Thoracic aorta (tissue), 2 donors: ENCODE measurements at places on chromosomes 16 and 17. TPM values are rescaled to one million over a fixed set of nuclear protein-coding genes. Genes with fewer than 3 reads are reported as not detected.

The NPB gene
- total RNA-seq: 0.35 TPM

The SEZ6L2 gene
- 1.4 TPM for total RNA-seq

The FAAP100 gene
- 57.9 TPM for total RNA-seq

DNA sequence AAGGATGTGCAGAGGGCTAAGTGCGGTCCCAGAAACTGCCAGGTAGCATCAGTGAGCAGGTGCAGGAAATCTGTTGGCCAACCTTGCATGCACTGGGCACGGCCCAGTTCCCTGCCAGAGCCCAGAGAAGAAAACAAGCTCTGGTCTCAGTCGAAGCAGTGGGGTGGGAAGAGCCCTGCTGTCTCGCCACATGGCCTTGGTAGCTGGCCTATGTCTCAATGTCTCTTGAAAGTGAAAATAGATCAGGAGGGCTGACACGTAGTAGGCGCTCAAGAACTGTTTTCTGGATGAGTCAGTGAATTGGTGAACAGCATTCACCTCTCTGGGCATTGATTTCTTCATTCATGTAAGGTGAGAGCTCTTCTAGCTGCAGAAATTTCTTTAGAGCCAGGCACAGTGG is 90.4 kb downstream of the MARF1 start:
- H3K4me1 ChIP-seq: no peaks in the 10 kb centered on the region
- H3K36me3 ChIP-seq: peaks cover 4% of the 10 kb centered on the region
- H3K27ac ChIP-seq: no peak overlapping the region
- no peak overlapping the region for H3K4me3 ChIP-seq
- no peak for DNase-seq

GRCh38 chr16:28192806-28193529 is 18.8 kb downstream of the XPO6 start:
- no peak overlapping the region for H3K27ac ChIP-seq
- DNase-seq: no peak
- H3K36me3 ChIP-seq: no peaks in the 10 kb centered on the region

DNA sequence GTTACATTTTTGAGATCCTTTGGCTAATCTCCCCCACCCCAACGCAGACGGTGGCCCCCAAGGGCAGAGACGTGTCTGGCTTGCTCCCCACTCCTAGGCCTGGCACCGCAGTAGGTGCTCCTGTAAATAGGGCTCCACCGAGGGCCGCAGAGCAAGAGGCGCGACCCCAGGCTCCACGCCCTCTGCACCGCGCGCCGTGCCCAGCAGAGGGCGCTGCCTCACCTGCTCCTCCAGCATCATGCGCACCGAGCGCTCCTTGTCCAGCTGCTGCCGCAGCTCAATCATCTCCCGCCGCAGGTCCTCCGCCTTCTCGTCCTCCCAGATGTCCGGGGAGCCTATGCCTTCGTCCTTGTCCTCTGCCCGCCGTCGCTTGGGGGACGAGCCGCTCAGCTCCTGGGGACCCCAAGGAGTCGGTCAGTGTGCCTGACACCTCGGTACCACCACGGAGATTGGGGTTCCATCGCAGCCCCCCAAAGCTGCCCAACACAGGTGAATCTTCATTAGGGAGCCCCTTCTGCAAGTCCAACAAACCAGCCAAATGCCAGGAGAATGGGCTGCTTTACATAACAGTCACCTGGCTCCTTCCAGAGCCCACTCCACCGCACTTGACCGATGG is 11.2 kb downstream of the TFAP4 start:
- no peaks in the 10 kb centered on the region for H3K27me3 ChIP-seq
- no peaks in the 10 kb centered on the region for H3K4me1 ChIP-seq
- H3K4me3 ChIP-seq: no peak overlapping the region
- no peak for DNase-seq
- H3K27ac ChIP-seq: no peak overlapping the region

DNA sequence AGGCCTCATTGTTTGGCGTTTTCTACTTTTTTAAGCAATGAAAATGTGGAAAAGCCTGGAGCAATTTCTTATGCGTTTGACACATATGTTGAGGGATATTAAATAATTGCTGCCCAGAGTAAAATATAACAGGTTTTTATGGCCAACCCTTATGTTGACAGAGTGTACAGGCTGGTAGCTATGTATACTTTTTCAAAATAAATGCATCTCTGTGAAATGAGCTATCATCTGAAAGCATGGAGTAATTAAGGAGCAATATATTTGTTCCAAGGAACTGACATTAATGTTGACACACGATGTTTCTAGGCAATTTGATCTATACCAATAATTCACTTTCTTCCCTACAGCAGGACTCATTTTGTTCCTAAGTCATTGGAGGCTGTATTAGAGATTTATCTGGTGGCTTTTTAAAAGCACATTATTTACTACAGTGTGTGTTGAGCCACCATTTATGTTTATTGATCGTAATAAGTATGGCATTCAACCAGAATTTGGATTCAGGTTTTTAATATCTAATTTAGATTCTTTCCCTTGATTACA is 11.9 kb upstream of the KRT20 start:
- no peak overlapping the region for H3K4me3 ChIP-seq
- H3K27ac ChIP-seq: no peak overlapping the region
- no peak for DNase-seq
- H3K27me3 ChIP-seq: no peaks in the 10 kb centered on the region

DNA sequence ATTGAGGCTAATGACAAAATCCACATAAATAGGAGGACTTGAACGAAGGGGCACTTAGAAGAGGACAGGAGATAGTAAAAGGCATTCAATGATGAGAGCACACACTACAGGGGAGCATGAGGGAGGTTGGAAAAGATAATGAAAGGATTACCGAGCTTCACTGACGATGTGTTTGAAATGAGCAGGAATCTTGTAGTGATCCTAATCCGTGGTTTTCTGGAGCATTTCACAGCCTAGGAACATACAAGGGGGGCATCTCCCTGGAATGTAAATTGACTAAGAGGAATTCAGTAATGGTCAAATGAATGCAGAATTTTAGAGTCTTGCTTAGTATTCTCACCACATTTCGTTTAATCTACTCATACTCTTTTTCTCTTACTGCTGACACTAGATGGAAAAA is 5.2 kb downstream of the ATMIN start:
- H3K4me1 ChIP-seq: peaks cover 15% of the 10 kb centered on the region
- H3K27me3 ChIP-seq: no peaks in the 10 kb centered on the region
- H3K36me3 ChIP-seq: peaks cover 33% of the 10 kb centered on the region
- no peak for DNase-seq

- H3K4me1 ChIP-seq: peaks cover 57% of the 10 kb centered on the region
- peak within 1 kb of the TSS; percentile 66 for H3K4me3 ChIP-seq
- DNase-seq: no peak
- no peak within 1 kb of the TSS for H3K27ac ChIP-seq
- no peaks in the 10 kb centered on the region for H3K36me3 ChIP-seq
These were observed at the start of gene MC1R for GRCh38 chr16:89918453-89919347. MC1R (plus strand) TSS chr16:89918862; CDS start chr16:89919259, 397 bp downstream.

DNA sequence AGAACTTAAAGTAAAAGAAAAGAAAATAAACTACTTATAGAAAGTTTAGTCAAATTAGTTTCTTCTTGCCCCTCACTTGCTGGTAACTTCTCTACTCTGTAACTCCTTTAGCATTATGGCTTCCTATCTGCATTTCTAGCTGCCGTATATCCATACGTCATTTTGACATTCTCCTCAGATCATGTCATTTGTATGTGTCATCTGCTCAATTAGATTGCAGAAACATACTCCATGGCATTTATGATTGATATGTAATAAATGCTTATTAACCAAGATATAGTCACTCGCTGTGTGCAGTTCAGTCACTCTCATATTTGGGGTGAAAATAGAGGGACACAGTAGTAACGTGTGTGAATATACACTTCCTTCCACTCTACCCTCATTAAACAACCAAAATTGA is 103.4 kb downstream of the ZNF18 start:
- no peaks in the 10 kb centered on the region for H3K4me1 ChIP-seq
- no peaks in the 10 kb centered on the region for H3K36me3 ChIP-seq
- no peak overlapping the region for H3K27ac ChIP-seq
- H3K27me3 ChIP-seq: no peaks in the 10 kb centered on the region

- H3K36me3 ChIP-seq: peaks cover 24% of the 10 kb centered on the region
- H3K27ac ChIP-seq: no peak overlapping the region
- DNase-seq: no peak
- H3K4me1 ChIP-seq: no peaks in the 10 kb centered on the region
- no peak overlapping the region for H3K4me3 ChIP-seq
- H3K27me3 ChIP-seq: no peaks in the 10 kb centered on the region
These were observed 24.0 kb downstream of the MYO19 start for GRCh38 chr17:36510636-36511035.

DNA sequence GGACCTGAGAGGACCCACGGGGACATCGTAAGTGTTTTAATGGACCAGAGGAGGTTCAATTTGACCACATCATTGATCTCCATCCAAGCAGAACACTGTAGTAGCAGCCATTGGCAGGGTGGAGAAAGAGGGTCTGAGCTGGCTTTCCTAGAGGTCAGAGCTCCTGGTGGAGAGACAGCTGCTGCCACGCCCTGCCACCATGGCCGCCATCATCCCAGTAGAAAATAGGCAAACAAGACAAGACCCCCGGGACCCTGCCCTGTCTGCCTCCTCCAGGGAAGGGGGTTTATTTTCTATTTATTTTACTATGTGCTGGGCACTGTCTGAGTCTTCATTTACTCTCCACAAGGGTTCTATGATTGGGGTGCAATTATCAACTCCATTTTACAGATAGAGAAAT is 11.4 kb upstream of the ITGA3 start:
- no peak overlapping the region for H3K27ac ChIP-seq
- peaks cover 6% of the 10 kb centered on the region for H3K4me1 ChIP-seq
- no peaks in the 10 kb centered on the region for H3K36me3 ChIP-seq

DNA sequence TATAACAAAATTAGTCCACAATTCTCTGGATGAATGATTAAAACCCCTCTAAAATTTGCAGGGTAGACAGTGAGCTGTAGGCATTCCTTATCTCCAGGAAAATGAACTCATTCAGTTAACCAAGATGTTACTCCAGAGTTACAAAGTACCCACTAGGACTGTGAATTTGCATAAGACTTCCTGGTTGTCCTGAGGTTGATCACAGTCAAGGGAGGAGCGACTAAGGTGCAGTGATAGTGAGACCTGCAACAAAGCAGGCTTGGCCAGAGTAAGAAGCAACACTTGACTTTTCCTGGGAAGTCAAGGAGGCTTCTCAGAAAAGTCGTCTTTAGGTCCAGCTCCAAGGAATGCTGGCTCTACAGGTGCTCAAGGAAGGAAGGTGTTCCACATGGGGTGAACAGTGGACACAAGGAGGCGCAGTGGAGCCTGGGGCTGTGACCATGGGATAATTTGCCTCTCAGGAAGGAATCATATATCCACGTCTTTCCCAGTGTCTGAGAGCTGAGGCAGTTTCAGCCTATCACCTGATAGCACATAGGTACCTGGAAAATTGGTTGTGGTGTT is 821.1 kb upstream of the EEF2KMT start:
- no peak overlapping the region for H3K27ac ChIP-seq
- H3K4me1 ChIP-seq: no peaks in the 10 kb centered on the region
- H3K4me3 ChIP-seq: no peak overlapping the region
- H3K36me3 ChIP-seq: no peaks in the 10 kb centered on the region
- H3K27me3 ChIP-seq: no peaks in the 10 kb centered on the region

- no peaks in the 10 kb centered on the region for H3K4me1 ChIP-seq
- no peak overlapping the region for H3K27ac ChIP-seq
- H3K4me3 ChIP-seq: no peak overlapping the region
These were observed 13.4 kb downstream of the WFDC1 start for GRCh38 chr16:84308120-84308519.

DNA sequence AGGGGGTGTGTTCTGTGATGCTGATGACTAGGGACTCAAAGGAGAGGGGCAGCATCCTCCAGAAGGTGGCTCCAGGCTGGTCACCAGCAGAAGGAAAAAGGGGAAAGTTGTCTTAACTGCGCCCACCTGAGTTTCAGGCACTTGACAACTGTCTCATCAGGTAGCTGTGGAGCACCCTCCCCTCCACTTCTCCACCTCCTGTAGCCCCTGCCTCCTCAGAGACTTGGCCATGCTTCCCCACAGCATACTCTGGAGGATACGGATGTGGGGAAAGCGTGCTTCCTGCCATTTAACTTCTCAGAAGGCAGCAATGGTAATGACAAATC is 17.9 kb downstream of the CFAP20 start:
- H3K4me1 ChIP-seq: no peaks in the 10 kb centered on the region
- H3K36me3 ChIP-seq: peaks cover 35% of the 10 kb centered on the region
- H3K27ac ChIP-seq: no peak overlapping the region
- no peak overlapping the region for H3K4me3 ChIP-seq
- no peaks in the 10 kb centered on the region for H3K27me3 ChIP-seq
- no peak for DNase-seq

DNA sequence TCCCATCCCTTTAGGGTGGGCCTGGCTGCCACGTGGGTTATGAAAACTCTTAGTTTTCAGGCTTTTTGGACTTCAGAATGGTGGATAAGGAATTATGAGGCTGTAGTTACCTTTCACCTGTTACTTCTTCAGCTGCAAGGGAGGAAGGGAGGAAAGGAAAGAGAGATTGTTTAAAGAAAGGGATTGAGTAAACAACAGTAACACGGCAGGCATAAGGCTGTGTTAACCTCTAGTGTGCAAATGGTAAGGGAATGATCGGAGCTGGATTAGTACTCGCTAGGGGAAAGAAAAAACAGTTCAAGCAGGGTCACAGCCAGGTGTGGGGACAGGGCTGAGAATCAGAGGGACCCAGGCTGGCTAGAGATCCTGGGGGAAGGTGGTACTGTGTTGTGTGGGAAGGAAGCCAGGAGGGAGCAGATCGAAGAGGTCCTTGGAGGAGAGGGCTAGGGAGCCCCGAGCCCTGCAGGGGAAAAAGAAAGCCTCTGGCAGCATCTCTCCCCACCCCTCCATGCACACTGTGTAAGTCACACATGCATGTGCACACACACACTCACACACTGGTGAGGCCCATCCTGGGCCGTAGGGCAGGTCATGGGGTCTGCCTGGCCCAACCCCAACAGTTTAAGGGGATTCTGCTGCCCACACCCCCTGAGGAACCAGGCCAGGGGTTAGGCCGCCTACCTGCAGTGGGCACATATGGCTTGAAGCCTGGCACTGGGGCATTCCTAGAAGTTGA is 49.7 kb downstream of the SNX20 start:
- peaks cover 14% of the 10 kb centered on the region for H3K4me1 ChIP-seq
- H3K27me3 ChIP-seq: no peaks in the 10 kb centered on the region
- H3K4me3 ChIP-seq: no peak overlapping the region
- peaks cover 45% of the 10 kb centered on the region for H3K36me3 ChIP-seq
- no peak overlapping the region for H3K27ac ChIP-seq
- DNase-seq: no peak

GRCh38 chr17:82989881-82990280 is 89.5 kb upstream of the METRNL start:
- H3K4me1 ChIP-seq: no peaks in the 10 kb centered on the region
- H3K4me3 ChIP-seq: no peak overlapping the region
- no peaks in the 10 kb centered on the region for H3K36me3 ChIP-seq

GRCh38 chr16:67207249-67208091 is 8.5 kb downstream of the ELMO3 start:
- no peak overlapping the region for H3K4me3 ChIP-seq
- no peaks in the 10 kb centered on the region for H3K27me3 ChIP-seq
- H3K36me3 ChIP-seq: peaks cover 11% of the 10 kb centered on the region
